ENCODE measurements at places on chromosomes 1 and 21. TPM values are rescaled to one million over a fixed set of nuclear protein-coding genes. Genes with fewer than 3 reads are reported as not detected.

Gene KCNT2
- total RNA-seq = under 0.01 TPM

Gene KCNA2
- not detected for total RNA-seq

Gene WNT9A
- 1.3 TPM for total RNA-seq

Gene FAM3B
- total RNA-seq = not detected

Gene CRNN
- total RNA-seq = not detected

Gene TFF3
- total RNA-seq = not detected
